Occipital lobe (tissue), 3 donors: ENCODE measurements at places on chromosomes 2 and 18. TPM values are rescaled to one million over a fixed set of nuclear protein-coding genes. Genes with fewer than 3 reads are reported as not detected.
A peak's percentile ranks its signal among the peaks of the same experiment; 100 is the strongest.

DNA sequence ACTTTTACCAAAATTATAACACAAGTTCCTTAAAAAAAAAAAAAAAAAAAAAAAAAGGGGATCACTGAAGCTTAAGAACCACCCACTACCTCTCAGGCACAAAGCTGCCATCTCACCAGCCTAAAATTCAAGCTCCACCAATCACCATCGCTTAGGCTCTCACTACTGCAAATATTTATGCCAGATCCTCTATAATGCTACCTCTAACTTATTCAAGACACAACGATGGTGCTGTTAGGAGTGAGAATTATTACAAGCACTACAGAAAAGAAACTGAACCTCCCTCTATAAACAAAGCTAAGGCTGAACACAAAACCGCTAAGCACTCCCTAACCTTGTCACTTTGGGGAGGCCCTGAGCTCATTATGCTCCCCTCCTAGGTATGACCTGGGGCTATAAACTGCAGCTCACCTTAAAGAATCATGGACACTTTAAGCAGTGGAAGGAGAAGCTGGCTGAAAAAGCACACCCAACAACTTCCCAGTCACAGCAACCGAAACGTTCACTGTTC lies 3.6 kb downstream of the FZD5 start:
- DNase-seq = no peak

DNA sequence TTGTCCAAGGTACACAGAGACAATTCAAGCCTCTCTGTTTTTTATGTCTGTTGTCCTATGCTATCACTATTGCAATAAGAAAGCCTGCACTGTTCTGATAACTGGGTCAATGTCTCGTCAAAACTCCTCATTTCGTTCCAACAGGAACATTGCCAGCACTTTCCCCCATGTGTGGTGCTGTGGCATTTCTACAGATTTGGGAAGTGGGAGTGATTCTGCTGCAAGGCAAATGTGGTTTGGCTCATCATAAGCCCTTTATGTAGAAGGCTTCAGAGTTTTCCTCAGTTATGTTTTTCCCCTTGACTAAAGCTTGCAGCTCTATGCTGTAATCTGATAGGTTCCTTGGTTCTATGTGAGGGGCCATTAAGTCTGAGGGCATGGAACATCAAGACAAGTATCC lies 324.1 kb upstream of the TCF4 start:
- DNase-seq = no peak

MYL12B gene
- total RNA-seq = 156 TPM

GRCh38 chr2:240560480-240561324 lies 545 bp downstream of the DUSP28 start:
- peak; percentile 98 for DNase-seq

GRCh38 chr2:103007086-103007485 lies 245.3 kb downstream of the TMEM182 start:
- DNase-seq = no peak

GRCh38 chr18:46412916-46413315 lies 244.1 kb downstream of the LOXHD1 start:
- no peak for DNase-seq

CDC42EP3 gene
- 25.3 TPM for total RNA-seq

CRACDL gene
- total RNA-seq = 2.3 TPM

LPIN1 gene
- total RNA-seq = 26.7 TPM

SPAG16 gene
- 96.4 TPM for total RNA-seq

GRCh38 chr2:151338115-151338514 lies 19.3 kb upstream of the TNFAIP6 start:
- no peak for DNase-seq

DNA sequence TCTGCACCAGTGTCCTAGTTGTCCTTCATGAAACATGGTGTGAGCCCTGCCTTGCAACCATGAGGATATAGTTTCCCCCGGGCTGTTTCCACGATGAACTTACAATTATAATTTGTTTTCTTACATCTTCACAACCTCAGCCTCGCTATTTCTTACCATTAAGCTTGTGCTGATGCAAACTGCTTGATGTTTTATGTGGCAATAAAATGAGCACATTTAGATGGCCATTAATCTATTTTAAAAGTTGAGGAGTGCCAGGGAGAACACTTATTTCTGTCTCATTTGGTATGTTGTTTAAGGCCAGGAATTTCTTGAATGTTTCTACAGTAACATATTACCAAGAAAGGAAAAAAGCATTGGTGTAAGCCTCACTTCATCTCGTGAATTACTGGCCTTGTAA lies 214.5 kb upstream of the SLC8A1 start:
- DNase-seq = no peak

RAB6C gene
- 0.78 TPM for total RNA-seq

TMEM200C gene
- 16.4 TPM for total RNA-seq

KCMF1 gene
- 48.8 TPM for total RNA-seq

GRCh38 chr2:48452108-48452507 lies 77.8 kb upstream of the STON1 start:
- no peak for DNase-seq

KIF5C gene
- 379 TPM for total RNA-seq

DNA sequence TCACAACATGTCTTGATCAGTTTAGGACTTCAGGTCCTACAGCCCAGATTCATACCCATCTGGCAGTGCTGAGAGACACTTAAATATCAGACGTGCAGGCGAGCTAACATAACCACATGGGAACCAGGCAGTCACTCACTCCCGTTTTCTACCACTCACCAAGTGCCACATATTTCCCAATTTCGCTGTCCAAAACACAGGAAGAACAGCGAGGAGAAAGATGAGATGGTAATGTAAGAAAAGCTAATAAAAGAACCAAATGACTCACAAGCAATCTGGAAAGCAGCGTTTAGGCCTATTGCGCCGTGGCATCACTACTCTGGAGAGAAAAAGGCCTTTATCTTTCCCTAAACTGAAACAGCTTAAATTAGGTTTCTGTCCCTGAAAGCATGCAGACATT lies 647.8 kb upstream of the SLC39A10 start:
- peak; percentile 30 for DNase-seq
